Panc1 (cell line): ENCODE measurements at places on chromosomes 11 and 22. TPM values are rescaled to one million over a fixed set of nuclear protein-coding genes. Genes with fewer than 3 reads are reported as not detected.

ABTB2 gene
- total RNA-seq, result 22.7 TPM

- DNase-seq, result no peak
Measured at GRCh38 chr11:116513894-116514293, 258.9 kb downstream of the BUD13 start.

RIMBP3C gene
- 0.90 TPM for total RNA-seq

RFPL1 gene
- total RNA-seq, result not detected

- DNase-seq, result no peak
Measured at GRCh38 chr11:34356913-34357700, 703 bp downstream of the ABTB2 start.

- DNase-seq, result no peak
Measured at GRCh38 chr11:103947546-103947919, 88.9 kb upstream of the DDI1 start.

DNA sequence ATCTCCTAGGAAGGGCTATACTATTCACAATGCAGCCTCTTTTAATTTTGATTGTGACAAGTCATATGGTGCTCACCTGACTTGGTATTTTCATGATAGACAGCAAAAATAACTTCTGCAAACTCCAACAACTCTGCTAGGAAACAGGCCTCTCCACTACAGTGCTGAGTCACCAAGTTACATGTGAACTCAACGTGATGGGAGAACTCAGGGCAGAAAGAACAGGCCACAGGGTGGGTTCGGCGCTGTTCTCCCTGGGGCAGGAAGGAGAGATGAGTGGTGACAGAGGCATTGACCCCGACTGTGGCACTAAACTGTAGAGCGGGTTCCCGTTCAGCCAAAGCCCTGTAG lies 76.6 kb upstream of the UCP3 start:
- DNase-seq, result no peak

- no peak for DNase-seq
Measured at GRCh38 chr11:33984682-33985389, 66.7 kb upstream of the CAPRIN1 start.

TMX2 gene
- total RNA-seq, result 151 TPM

GRCh38 chr11:60764879-60765278 lies 8.2 kb downstream of the MS4A15 start:
- DNase-seq, result no peak

DNA sequence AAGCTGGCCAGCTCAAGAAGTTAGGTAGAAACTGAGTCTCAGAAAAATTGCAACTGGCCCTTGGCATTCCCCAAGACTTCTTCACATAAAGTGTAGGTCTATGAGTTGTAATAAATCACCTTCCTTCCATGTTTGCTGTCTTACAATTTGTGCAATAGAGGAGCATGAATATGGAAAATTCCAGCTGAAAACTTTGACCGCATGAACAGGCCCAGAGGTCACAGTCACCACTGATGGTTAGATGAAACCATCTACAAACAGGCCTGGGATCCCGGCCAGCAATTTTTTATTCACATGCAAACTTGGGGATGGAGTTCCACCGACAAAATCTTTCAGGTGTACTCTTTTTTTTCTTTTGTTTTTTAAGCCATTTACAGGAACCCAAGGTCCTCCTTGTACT lies 88.1 kb downstream of the SERGEF start:
- no peak for DNase-seq

DNA sequence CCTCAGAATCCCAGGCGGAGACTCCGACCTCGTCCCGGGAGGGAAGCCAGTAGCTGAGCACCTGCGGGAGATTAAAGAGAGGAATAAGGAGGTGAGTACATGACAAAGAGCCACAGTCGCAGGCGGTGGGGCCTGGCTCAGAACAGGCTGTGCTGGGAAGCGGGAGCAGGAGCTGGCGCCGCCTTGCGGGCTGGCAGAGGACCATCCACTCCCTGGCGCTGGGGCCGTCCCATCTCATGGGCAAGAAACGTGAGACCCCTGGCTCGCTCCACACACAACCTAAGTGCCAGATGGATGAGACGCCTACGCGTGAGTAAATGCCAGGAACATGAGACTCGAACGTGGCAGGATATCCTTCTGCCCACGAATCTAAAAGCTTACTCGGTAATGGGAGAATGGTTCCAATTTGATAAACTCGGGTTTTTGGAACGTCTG lies 6.3 kb downstream of the CEND1 start:
- no peak for DNase-seq

PACSIN3 gene
- 45.3 TPM for total RNA-seq

TRIM48 gene
- total RNA-seq, result not detected

DNA sequence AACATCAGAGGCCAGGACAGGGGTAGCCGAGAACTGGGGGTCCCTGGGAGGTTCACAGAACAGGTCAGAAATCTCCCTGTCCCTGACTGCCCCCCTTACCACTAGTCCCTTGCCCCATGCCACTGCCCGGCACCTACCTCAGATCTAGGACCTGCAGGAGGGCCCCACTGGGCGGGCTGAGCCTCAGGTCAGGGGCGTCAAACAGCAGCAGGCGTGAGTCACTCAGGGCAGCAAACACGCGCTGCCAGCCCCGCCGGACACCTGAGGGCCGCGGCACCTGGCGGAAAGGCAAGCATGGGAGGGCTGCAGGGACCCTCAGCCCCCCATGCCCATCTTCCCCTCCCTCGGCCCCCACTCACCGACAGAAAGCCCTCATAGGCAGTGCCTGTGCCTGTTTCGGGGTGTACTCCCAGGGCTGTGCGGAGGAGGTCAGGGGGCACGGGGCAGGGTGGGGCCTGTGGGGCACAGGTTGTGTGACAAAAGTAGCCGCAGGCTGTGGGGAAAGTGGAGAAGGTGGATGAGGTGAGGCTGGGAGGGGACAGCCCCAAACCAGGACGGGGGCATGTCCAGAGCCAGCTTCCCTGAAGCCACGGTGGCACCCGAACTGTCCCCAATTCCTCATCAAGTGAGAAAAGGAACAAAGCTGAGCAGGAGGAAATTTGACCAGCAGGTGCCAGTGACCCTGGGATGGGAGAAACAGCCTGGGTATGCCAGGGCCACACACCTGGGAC lies 11.8 kb downstream of the CDC42BPG start:
- DNase-seq, result no peak

POU2AF1 gene
- total RNA-seq, result 0.18 TPM

GRCh38 chr11:120390585-120390922 lies 54.3 kb downstream of the ARHGEF12 start:
- no peak for DNase-seq

DNA sequence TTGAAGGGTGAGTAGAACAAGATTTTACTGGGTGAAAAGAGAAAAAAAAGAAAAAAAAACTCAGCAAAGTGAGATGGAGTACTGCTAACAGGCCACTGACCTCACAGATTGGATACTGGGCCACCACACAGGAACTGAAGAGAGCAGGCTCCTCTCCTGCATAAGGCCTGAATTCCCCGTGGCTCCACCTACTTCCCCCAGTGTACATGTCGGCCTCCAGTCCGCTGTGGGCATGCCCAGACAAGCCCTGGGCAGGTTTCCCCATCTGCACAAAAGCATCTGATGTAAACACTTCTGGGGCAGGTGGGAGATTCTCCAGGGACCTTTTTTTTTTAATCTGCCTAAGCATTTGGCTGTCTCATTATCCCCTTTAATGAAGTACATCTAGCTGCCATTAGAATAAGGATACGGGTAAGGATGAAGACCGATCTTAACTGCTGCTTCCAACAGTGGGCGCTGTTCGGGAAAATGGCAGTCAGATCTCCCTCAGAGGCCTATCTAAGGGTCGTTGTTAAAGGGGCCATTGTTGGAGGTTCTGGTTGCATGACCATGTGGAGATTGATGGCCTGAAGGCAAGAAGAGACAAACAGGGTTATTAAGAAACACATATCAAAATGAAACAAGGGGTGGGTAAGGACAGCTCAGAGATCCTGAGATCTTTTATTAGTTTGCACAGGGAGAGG lies 48.5 kb downstream of the MS4A13 start:
- DNase-seq, result no peak

YDJC gene
- total RNA-seq, result 60.6 TPM

DNA sequence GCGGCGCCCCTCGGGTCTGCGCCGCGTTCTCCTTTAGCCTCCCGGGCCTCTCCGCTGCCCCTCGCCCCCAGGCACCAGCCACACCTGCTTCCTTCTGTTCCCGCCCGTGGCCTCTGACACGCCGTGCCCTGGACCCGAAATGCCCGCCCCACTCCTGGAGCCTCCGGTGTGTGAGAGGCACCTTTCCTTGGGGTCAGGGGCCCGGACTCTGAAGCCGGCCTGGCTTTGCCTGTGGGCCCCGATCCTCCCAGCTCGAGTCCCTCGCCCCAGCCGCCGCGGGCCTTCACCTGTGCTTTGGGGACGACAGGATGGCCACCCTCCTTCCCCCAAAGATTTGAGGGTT lies 661 bp upstream of the CDPF1 start:
- DNase-seq, result no peak

PCNX3 gene
- 74.5 TPM for total RNA-seq

IGSF22 gene
- total RNA-seq, result not detected

DNA sequence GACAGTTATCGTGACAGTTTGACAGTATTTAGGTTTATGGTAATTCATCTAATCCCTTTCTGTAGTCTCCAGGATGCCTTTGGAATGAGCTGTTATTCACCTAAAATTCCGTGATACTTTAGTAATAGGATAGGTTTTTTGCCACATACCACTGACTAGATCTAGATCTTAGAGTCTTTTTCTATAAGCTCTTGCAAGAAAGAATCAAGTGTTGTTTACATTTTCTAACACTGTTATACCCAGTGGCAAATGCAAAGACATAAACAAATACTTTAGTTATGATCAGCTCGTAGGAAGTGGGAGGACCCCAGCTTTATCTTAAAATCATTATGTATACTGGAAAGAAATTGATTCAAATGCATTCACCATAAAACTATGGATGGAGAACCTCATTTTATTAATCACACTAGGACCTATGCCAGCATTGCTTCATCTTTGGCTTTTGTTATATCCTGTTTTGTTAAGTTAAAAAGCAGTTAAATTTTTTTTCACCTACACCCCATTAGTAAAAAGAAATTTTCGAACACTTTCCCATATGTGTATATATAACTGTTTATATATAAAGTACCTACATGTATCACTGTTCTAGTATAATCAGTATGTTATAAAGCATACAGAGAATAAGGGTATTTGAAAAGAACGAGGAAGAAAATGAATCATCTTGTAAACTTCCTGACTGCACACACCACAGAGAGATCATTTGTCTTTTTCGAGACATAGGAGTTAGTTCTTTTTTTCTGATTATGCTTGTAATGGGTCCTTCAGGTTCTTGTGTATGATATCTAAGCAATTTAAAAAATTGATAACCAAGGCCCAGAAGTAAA lies 60.9 kb downstream of the PDHX start:
- peak; percentile 92 for DNase-seq

DNA sequence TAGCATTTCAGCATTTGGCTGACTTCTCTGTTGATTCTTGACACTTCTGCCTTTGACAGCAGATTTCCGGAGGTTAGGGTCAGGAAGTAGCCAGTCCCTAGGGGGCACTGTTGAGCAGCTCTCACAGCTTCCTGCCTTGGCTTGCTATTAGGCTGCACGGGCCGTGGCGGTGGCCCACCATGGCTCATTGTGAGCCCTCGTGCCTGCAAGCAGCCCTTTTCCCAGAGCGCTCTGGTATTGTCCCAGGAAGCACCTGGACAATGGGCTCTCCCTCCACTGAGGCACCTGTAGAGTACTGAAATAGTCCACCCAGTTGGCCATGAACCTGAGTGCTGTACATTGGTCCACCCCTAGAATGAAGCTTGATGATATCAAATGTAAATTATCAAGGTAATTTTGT lies 100.2 kb upstream of the GAL start:
- no peak for DNase-seq

HEPHL1 gene
- not detected for total RNA-seq

GRCh38 chr22:44676441-44677352 lies 25.3 kb upstream of the PRR5 start:
- no peak for DNase-seq

OR5T1 gene
- total RNA-seq, result not detected

- no peak for DNase-seq
Measured at GRCh38 chr11:121459413-121460017, 6.7 kb upstream of the SORL1-AS1 start.

GRCh38 chr11:23023319-23023718 lies 163.0 kb upstream of the CCDC179 start:
- DNase-seq, result no peak

DNA sequence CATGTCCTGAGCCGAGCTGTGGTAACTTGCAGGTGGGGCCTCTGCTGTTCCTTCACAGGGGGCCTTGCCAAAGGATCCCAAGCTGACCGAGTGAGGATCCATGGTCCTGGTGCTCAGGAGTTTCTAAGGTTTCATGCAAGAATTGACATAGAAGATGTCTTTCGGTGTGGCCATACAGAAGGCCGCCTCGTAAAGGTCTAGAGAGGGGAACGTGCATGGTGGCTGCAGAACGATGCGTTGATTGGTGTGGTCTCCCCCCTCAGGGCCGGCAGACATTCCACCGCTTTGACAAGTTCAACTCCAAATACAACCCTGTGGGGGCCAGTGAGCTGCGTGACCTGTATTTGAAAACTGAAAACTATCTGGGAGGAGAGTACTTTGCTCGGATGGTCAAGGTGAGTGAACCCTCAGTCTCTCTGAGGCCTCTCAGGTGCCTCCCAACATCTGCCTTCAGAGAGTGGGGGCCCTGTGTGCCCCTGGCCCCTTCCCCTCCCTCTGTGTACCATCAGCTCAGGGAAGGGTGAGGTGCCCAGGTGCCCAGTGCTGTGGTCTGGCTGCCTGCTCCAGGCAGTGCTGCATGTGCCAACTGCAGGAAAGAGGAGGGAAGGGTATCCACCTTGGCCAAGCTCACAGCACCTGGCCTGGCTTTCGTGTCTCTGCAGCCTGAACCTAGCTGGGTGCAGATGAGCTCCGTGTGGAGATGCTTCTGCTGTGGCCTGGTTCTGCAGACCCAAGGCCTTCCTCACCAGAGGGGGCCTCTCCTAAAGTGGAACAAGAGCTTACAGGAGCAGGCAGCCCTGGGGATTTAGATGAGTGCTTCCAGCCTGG lies 39.8 kb downstream of the AMPD3 start:
- DNase-seq, result no peak

NAALADL1 gene
- total RNA-seq, result 0.23 TPM
